Fibroblast of skin of abdomen (primary cell): ENCODE measurements at places on chromosomes 13 and 19.
A peak's percentile ranks its signal among the peaks of the same experiment; 100 is the strongest.

- DNase-seq, result no peak
Measured at GRCh38 chr19:40228863-40229262, 2.4 kb upstream of the CCNP start.

GRCh38 chr13:103063376-103063775 is 2.8 kb downstream of the SLC10A2 start:
- no peak for DNase-seq

DNA sequence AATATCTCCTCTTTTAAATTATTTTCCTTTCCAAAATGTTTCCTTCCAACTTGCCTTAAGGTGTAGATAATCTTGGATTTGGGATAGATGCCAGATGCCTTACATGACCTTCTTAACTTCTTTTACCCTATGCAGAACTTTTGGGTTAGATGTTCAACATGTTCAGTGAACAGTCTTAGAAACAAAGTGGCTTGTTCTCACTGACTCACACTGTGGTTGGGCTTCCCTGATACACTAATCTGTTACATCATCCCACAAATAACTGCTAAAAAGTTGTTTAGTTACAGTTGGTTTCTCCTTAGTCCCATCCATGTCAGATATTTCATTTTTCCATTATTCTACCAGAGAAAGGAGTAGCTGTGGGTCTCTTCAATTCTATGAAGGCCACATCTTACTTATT is 2638.2 kb downstream of the PCDH9 start:
- peak; percentile 55 for DNase-seq

GRCh38 chr13:28552288-28552687 is 57.4 kb upstream of the FLT1 start:
- no peak for DNase-seq

GRCh38 chr13:102913914-102914313 is 68.1 kb downstream of the ERCC5 start:
- peak; percentile 28 for DNase-seq

DNA sequence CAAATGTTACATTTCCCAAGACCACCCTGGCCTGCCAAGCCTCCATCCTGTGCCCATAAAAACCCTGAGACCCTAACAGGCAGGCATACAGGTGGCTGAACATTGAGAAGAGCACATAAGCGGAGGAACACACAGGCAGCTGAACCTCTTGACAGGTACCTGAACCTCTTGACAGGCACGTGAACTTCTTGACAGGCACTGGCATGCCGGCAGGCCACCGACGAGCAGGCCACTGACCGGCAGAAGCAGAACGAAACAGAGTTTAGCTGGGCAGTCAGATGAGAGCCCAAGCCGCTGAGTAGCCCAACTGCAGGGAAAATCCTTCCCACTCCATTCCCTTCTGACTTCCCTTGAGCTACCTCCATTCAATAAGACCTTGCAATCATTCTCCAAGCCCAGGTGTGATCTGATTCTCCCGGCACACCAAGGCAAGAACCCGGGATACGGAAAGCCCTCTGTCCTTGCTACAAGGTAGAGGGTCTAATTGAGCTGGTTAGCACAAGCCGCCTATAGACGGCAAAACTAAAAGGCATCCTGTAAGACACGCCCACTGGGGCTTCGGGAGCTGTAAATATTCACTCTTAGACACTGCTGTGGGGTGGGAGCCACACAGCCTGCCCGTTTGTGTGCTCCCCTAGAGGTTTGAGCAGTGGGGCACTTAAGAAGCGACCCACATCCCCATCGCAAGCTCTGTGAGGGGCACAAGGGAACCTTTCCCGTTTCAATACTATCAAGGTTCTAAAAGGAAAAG is 2613.9 kb upstream of the PCDH20 start:
- DNase-seq, result no peak

DNA sequence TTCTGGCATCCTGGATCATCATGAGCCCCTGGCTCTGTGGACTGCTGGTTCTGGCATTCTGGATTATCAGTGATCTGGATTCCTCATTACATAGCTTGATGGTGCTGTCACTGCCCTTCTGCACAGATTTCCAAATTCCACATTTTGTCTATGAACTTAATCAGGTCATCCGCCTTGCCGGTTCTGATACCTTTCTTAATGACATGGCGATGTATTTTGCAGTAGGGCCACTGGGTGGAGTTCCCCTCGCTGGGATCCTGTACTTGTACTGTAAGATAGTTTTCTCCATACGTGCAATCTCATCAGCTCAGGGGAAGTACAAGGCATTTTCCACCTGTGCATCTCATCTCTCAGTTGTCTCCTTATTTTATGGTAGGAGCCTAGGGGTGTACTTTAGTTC is 24.4 kb upstream of the OR7C2 start:
- no peak for DNase-seq

DNA sequence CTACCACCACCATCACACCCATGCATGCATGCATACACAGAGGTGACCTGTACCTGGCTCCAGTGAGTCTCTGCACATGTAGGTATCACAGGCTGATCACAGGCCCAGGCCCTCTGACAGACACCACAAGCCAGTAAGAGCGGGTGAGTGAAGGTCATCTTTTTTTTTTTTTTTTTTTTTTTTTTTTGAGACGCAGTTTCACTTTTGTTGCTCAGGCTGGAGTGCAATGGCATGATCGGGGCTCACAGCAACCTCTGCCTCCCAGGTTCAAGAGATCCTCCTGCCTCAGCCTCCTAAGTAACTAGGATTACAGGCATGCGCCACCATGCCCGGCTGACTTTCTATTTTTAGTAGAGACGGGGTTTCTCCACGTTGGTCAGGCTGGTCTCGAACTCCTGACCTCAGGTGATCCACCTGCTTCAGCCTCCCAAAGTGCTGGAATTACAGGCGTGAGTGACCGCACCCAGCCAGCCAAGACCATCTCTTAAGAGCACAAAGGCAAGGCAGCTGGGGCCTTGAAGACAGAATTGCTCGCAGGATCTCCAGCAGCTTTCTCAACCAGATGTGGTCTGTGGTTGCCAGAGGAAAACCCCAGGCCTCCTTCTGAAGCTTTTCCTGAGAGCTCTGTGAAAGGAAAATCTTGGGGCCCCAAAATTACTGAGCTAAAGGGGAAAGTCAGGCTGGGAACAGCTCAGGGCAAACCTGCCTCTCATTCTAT is 3.2 kb upstream of the NKG7 start:
- DNase-seq, result no peak

GRCh38 chr19:4229179-4229931 is at the start of gene EBI3:
EBI3 (plus strand) TSS chr19:4229523; CDS start chr19:4229551, 28 bp downstream.
- peak; percentile 44 for DNase-seq

DNA sequence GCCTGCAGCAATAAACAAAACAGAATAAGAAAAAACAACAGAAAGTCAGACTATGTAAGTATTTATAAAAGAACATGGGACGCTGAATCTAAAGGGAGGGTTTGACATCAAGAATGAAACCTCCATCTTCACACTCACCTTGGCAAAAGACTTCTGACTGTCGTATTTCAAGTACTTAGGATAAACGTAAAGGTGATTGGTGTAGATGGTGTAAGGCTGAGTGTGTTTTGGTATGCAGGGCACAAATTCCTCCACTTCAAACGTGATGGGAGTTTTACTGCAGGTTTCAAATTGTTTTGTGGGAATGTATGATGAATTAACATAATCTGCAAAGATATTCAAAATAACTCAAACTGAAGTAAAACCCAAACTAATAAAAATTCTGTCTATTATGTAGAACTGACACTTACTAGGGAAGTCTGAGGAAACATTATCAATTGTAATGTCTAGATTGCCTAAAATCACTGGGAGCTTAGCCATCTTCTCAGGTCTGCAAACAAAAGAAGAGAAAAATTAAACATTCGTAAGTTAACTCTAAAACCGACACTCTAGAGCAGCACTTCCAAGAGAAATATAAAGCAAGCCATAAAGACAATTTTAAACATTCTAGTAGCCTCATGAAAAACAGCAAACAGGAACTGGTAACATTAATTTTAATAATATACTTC is 89.5 kb downstream of the DOCK9 start:
- DNase-seq, result no peak

DNA sequence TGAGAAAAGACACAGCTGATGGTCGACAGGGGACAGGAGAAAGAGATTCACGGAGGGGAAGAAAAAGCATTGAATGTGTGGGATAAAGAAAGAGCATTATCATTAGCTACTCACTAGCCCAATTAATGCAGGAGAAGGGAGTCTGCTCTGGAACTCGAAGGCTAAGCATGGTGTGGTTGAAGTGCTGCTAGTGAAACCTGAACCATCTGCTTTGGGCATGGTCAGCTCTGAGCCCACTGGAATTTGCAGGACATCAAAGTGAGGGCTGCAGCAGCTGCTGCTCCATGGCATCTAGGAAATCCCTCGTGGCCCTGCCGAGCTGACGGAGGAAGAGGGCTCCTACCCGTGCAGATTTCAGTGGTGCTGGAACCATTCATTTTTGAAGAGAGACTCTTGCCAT is 320.3 kb downstream of the ATP8A2 start:
- DNase-seq, result no peak

DNA sequence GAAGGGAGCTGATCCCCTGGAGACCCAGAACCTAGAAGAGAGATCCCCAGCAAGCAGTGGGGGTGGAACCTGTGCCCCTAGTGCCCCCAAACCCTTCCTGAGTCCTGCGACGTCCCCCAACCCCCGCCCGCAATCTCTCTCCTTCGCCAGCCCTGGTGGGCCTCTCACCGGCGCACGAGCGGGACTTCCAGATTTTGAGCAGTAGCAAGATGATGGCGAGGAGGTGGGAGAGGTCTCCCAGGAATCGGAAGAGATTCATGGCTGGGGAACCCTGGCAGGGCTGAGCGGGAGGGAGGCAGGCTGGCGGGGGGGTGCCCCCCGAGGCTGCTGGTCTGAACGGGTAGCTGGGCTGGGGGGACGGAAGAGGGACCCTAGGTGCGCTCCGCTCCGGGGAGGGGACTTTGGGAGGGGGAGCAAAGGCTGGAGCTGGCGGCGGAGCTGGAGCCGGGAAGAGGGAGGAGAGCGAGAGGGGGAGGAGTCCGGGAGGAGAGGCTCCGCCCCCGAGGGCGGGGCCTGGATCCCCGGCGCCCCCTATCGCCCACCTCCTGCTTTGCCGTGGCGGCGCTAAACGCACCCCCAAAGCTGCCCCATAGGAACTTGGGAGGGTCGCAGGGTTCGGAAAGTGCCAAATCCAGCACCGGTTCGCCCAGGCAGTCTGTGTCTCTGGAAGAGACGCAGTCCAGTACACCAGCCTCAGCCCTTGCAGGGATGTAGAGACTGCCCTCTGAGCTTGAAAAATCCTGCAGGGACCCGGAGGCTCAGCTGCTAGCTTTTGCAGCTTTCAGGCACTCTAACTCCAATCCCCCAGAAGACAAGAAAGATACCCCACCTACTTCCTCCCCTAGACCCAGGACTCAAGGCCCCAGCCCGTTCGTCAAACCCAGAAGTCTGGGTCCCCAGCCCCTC is at the start of gene KDELR1:
Gene KDELR1 (minus strand): TSS at position 452 of the 906 bp plus-strand sequence. CDS start 193 bp downstream, at position 259.
- peak; percentile 74 for DNase-seq

GRCh38 chr19:48645620-48646000 is 377 bp downstream of the CA11 start:
- no peak for DNase-seq

DNA sequence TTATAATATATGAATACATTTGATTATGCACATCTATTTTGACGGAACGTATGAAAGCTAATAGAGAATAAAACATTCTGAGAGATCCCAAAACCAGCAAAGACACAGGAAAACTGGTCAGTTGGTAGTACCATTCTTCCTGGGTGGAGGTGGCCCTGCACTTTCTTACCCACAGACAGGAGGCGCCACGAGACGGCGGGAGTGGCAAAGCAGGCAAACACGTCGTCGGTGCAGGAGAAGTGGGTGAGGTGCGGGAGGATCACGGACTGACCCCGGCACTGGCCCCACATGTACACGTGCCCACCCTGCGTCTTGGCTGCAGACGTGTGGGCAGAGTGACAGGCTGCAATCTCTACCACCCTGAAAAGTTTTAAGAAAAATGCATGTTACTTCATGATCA is 36.1 kb downstream of the RCBTB1 start:
- DNase-seq, result no peak

GRCh38 chr19:36605877-36606478 is 865 bp downstream of the ZNF382 start:
- DNase-seq, result no peak
